Mesendoderm (in vitro differentiated cells): ENCODE measurements at places on chromosomes 3 and 15.

- DNase-seq, result peak; percentile 60
Measured at GRCh38 chr3:183822631-183823030, 2.7 kb downstream of the MAP6D1 start.

GRCh38 chr3:194132465-194133286, 3.3 kb upstream of the HES1 start:
- DNase-seq, result peak; percentile 25

DNA sequence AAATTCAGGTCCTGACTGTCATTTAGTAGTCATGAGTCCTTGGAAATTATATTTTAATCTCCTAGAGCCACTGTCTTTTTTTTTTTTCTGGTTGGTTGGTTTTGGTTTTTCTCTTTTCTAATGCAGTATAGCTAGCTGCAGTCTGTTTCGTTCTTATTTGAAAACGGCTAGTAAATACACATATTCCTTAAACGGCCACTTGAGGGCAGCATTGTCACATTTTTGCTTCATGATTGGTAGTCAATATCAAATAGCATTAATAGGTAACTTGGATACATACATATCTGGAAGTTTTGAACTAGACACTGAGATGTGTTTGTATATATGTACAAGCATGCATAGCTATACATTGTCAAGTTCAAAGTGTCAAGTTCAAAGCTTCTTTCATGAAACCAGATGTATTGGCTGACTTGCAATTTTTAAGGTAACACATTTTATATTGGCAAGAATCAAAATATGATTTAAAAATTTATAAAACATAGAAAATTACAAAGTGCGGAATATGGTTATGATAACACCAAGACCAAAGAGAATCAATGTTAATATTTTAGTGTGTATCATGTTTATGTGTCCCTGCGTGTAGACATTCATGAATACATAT, 22.5 kb downstream of the GABRA5 start:
- DNase-seq, result peak; percentile 63

GRCh38 chr15:101469520-101470288, 19.8 kb downstream of the PCSK6 start:
- DNase-seq, result no peak

DNA sequence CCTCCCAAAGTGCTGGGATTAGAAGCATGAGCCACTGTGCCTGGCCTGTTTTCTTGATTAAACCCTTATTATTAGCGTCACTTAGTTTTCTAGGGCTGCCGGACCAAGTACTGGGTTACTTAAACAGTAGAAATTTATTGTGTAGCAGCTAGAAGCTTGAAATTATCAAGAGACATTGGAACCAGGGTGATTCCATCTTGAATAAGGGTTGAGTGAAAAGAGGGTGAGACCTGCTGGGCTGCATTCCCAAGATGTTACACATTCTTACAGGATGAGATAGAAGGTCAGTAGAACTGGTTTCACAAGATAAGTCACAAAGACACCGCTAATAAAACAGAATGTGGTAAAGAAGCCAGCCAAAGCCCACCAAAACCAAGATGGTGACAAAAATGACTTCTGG, 18.6 kb upstream of the FSTL1 start:
- DNase-seq, result peak; percentile 98

DNA sequence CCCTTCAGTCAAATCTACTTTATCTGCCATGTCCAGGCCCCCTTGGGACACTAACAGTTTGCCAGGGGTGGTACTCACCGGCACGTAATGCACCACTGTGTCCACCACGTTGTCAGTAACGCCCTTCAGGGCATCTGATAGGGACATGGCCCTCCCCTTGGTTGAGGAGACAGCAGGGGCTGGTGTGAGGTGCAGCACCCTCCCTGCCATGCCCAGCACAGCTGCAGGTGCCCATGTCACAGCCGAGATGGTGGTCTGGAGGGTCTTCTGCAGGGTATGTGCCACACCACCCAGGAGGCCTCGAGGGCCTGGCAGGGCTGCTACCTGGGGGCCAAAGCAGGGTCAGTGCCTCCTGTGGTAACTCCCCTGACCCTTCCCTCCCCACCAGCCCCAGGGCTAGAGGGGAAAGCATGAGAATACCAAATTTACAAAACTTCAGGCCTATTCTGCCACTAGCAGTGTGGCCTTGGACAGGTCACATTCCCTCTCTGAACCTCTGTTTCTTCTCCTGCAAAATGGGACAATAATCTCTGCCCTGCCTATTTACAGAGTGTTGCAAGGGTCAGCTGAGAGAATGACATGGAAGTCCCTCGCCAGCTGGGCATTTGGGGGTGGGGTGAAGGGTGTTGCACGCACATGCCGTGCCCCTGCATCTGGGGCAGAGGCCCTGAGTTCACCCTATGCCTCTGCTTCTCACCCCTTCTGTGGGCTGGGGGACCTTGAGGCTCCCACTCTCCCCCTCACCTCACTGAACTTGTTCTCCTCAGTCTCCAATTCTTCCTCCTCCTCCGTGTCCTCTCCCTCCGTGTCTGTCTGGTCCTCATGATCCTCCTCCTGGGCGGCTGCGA, 11.8 kb upstream of the KIF7 start:
- no peak for DNase-seq

DNA sequence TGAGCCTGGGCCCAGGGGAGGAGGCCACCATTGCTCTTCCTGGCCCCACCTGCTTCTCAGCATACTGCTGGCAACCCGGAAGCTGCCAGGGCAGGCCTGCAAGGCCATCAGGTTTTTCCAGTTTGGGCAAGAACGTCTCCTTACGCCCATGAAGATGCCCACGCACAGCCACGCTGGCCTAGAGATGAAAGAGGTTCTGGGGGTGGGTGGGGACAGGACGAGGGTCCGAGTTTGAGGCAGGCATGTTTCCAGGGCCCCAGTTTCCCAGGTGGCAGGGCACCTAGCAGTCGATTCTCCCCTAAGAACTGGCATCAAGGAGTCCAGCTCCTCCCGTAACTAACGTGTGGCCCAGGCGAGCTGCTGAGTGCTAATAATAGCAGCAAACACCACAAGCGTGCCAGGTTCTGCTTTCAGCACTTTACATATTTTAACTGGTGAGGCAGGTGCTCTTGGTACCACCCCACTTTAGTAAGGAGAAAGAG, 45.8 kb downstream of the ZNF710 start:
- DNase-seq, result no peak

DNA sequence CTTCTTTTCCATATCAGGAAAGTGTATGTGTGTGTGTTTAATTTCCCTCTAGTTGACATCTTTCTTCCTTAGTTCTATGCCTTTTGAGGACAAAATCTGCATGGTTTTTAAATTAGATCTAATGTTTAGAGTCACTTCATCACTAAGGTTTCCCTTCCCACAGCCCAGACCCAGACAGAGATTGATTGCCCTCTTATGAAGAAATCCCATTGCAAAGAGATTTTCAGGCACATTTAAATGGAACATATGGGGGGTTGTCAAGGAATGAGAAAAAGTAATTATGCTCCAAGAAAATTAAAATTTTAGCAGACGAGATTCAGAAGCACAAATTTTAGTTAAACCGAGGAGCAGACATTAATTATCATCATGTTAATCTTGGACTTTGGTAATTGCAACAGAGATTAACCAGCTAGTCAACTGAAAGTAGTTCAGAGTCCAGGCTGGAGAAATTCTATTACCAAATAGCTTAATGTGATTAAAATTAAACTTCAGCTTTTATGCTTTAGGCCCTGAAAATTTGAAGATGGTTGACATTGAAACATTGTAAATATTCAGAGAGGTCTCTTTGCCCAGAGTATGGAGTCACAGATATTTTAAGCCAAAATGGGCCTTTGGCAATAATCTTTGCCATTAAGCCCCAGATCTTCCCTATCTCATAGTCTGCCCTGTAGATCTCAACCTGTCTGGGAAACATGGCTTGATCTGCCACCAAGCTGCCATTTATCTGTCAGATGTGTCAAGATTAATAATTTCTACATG, 143.4 kb downstream of the TMEM108 start:
- DNase-seq, result no peak

DNA sequence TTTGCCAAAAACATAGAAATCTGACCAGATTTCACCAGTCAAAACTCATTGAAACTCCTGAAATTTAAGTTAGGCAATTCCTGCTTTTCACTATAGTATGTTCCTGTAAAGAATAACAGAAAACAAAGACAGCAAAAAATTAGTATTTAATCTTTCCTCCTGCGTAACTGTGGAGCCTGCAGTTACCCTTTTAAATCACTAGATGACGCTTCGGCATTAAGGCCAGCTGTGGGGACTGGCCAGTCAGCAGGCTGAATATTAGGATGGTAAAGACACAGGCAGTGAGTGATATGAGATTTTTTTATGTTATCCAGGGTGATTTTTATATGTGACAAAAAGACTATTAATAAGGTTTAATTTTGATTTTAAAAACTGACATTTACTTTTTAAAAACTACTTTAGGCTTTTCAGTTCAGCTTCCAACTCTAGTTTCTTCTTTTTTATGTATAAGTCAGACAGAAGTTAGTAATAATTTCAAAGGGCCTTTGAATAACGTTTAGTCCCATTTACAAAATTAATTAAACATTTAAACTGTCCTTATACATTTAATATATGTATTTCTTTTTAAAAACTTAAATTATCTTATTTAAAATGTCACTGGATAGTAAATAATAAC, 165.1 kb downstream of the PPM1L start:
- peak; percentile 48 for DNase-seq
